Liver (tissue), 10 donors: ENCODE measurements at places on chromosomes 12 and 14. TPM values are rescaled to one million over a fixed set of nuclear protein-coding genes. Genes with fewer than 3 reads are reported as not detected.

The CISTR gene
- polyA plus RNA-seq: not detected

The MYF5 gene
- not detected for polyA plus RNA-seq

The LRTM2 gene
- not detected for polyA plus RNA-seq

The PARPBP gene
- 0.87 TPM for polyA plus RNA-seq

- peaks cover 22% of the 10 kb centered on the region for H3K36me3 ChIP-seq
- H3K27ac ChIP-seq: no peak overlapping the region
- no peaks in the 10 kb centered on the region for H3K27me3 ChIP-seq
- H3K4me3 ChIP-seq: no peak overlapping the region
- no peak for DNase-seq
- peaks cover 9% of the 10 kb centered on the region for H3K4me1 ChIP-seq
These were observed 6.1 kb downstream of the METTL3 start for GRCh38 chr14:21505012-21505553.

GRCh38 chr14:92754966-92755365 is 6.5 kb upstream of the LGMN start:
- no peaks in the 10 kb centered on the region for H3K27me3 ChIP-seq
- no peak overlapping the region for H3K27ac ChIP-seq
- H3K36me3 ChIP-seq: no peaks in the 10 kb centered on the region
- DNase-seq: no peak
- peaks cover 4% of the 10 kb centered on the region for H3K4me1 ChIP-seq

DNA sequence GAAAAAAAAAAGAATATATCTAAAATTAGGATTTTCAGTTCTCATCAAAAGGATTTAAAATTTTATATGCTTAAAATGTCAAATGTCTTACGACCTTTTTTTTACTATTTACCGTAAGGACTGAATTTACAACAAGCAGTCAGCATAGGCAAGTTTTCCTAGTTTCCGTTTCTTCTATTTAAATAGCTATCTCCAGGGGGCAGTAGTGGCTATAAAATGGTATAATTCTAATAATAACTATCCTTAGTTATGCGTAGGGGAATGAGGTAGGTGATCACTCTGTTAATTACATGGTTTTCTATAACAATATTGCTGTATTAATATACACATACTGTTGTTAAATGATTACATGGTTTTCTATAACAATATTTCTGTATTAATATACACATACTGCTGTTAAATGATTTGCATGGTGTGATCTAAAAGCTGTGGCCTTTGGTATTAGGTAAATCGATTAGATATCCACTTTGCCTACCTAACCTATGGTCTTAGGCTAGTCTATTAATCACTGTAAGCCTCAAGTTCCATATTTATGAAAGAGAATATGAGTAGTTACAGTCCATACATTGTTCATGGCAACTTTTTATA is 217.7 kb upstream of the PDZRN4 start:
- DNase-seq: no peak
- H3K27me3 ChIP-seq: no peaks in the 10 kb centered on the region
- no peaks in the 10 kb centered on the region for H3K4me1 ChIP-seq
- H3K27ac ChIP-seq: no peak overlapping the region
- no peaks in the 10 kb centered on the region for H3K36me3 ChIP-seq

DNA sequence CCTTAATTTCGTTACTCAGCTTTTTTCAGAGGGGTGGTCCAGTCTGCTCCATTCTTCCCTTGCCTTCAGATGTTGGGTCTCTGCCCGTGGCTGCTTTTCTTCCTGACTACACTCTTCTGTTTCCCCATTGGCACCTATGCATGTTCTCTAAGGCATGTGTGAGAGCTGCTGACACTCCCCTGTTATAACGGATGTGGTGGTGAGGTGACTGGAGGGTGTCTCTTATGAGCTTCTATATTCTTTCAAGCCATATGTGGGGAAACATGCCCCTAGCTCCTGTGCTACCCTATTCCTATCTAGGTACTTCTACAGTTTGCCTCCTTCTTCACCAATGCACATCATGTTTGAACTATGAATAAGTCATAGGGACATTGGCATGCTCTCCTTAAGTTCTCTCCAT is 643.2 kb downstream of the RPL10L start:
- no peaks in the 10 kb centered on the region for H3K4me1 ChIP-seq
- no peaks in the 10 kb centered on the region for H3K36me3 ChIP-seq
- H3K4me3 ChIP-seq: no peak overlapping the region
- DNase-seq: no peak
- no peak overlapping the region for H3K27ac ChIP-seq

- no peak overlapping the region for H3K4me3 ChIP-seq
- DNase-seq: no peak
- H3K27me3 ChIP-seq: no peaks in the 10 kb centered on the region
- peaks cover 44% of the 10 kb centered on the region for H3K4me1 ChIP-seq
- H3K27ac ChIP-seq: peak overlapping the region; percentile 95
These were observed 19.1 kb downstream of the SH2B3 start for GRCh38 chr12:111424793-111425251.

GRCh38 chr12:71731439-71732356 is 23.0 kb upstream of the RAB21 start:
- H3K27ac ChIP-seq: no peak overlapping the region
- H3K27me3 ChIP-seq: no peaks in the 10 kb centered on the region
- peaks cover under 1% of the 10 kb centered on the region for H3K4me1 ChIP-seq
- no peak for DNase-seq
- no peak overlapping the region for H3K4me3 ChIP-seq

DNA sequence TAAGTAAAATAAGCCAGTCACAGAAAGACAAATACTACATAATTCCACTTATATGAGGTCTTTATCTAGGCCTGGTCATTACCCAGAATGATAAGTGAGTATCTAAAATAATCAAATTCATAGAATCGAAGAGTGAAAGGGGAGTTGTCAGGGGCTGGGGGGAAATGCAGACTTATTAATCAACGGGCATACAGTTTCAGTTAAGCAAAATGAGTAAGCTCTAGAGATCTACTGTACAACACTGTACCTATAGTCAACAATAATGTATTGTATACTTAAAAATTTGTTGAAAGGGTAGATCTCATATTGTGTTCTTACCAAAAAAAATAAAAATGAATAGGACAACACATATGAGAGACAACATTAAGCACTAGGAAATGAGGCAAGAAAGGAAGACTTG is 13.3 kb downstream of the BTBD7 start:
- H3K36me3 ChIP-seq: no peaks in the 10 kb centered on the region
- DNase-seq: no peak
- H3K4me3 ChIP-seq: no peak overlapping the region
- H3K27ac ChIP-seq: no peak overlapping the region
- peaks cover 5% of the 10 kb centered on the region for H3K4me1 ChIP-seq
- H3K27me3 ChIP-seq: no peaks in the 10 kb centered on the region

DNA sequence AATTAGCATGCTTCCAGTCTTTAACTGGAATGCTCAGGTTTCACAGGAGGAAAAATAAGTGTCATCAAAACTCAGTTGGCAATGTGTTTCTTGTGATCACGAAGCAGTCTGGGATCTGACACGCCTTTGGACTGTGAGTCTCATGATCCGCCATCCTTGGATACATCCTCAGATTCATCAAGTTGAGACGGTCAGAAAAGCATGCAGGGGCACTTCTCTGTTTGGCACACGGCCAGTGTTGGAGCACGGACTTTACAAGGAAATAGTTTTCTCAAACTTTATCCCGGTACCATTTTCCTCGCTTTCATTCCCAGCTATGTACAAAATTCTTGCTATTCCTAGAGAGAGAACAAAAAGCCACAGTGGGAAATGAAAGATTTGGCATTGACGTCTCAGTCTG is 88.4 kb upstream of the PARP11 start:
- no peaks in the 10 kb centered on the region for H3K27me3 ChIP-seq
- peaks cover 30% of the 10 kb centered on the region for H3K4me1 ChIP-seq
- H3K27ac ChIP-seq: no peak overlapping the region
- no peaks in the 10 kb centered on the region for H3K36me3 ChIP-seq

DNA sequence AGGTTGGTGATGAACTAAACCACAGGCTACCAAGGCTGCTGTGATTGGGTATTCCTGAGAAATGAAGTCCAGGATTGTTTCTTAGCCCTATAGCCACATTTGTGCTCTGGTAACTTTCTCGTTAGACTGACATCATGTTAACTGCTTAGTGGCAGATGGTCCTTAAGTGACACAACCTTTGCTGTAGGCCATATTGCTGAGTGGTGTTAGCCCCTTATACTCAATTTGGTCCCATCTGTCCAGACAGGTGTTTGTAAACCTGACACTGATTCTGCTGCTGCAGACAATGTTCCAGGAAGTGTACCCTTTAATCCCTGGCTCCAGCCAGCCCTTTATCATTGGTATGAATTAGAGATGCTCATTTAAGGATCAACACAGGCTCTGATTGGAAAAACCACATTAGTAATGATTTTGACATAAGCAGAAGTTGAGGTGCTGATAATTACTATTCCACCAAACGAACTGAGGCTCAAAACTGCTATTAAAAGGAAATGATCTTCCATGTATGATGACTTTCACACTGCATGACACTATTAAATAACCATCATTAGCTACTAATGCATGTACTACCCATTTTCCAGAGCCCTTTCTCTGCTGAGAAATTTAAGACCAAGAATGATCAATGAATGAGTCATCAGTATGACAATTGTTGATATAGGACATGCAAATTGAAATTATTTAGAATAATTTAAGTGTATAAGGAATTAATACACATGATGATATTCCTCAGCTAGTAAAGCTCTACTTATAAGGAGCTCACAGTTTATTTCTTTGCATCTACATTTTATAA is 3.6 kb upstream of the SSTR1 start:
- no peaks in the 10 kb centered on the region for H3K36me3 ChIP-seq
- H3K4me1 ChIP-seq: no peaks in the 10 kb centered on the region
- H3K27me3 ChIP-seq: no peaks in the 10 kb centered on the region
- no peak for DNase-seq
- no peak overlapping the region for H3K4me3 ChIP-seq

DNA sequence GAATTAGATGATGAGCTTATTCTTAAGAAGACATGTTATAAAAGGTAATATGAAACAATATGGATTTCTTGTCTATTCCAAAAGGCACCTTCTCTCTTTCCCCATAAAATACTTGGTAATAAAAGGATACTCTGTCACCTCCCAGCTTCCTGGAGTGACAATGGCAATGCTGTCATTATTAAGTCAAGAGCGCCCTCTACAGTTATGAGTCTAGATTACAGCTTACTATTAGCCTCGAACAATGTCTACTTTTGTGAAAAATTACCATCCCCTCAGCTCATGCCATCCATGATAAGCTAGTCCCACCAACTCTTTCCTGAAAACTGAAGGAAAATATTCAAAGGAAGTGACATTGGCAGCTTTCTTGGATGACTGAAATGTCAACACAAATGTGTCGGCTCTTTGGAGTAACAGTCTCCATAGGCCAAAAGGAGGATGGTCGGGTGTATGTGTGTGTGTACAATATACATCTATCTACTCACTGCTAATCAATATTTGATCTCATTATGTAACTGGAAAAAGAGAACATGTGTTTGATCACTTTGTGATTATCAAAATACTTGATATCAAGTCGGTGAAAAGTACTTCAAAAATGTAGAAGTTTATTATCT is 48.7 kb upstream of the CDKN3 start:
- no peaks in the 10 kb centered on the region for H3K27me3 ChIP-seq
- no peaks in the 10 kb centered on the region for H3K36me3 ChIP-seq
- no peak for DNase-seq
- H3K27ac ChIP-seq: no peak overlapping the region
- H3K4me1 ChIP-seq: no peaks in the 10 kb centered on the region

DNA sequence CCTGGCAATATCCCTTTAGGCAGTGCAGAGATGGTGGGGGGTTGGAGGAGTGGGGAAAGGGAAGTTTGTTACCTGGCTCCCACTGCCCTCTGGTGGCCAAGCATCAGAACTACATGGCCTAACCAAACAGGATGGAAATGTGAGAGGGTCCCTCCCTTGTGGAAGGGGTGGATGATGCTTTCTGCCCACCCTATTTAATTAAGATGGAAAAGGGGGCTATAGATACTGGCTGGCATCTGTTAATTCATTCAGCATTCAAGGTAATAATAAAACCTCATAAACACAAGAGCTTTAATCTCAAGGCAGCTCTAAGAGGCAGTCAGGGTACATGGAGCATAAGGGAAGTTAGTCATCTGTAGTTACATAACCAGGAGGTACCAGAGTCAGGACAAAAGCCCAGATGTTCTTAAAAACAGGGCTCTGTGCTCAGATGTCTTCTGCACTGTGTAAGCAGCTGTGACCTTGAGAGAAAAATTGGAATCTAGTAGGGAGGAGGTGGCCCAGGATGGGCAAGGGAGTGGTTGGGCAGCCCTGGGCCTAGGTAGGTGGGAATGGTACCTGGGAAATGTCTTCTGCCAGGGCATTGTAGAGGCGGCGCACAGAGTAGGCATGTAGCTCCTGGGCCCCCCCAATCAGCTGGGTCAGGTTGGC is 4.6 kb downstream of the AP1G2 start:
- H3K27ac ChIP-seq: no peak overlapping the region
- DNase-seq: peak; percentile 57
- H3K27me3 ChIP-seq: no peaks in the 10 kb centered on the region
- H3K36me3 ChIP-seq: peaks cover 4% of the 10 kb centered on the region
- H3K4me1 ChIP-seq: peaks cover 29% of the 10 kb centered on the region

DNA sequence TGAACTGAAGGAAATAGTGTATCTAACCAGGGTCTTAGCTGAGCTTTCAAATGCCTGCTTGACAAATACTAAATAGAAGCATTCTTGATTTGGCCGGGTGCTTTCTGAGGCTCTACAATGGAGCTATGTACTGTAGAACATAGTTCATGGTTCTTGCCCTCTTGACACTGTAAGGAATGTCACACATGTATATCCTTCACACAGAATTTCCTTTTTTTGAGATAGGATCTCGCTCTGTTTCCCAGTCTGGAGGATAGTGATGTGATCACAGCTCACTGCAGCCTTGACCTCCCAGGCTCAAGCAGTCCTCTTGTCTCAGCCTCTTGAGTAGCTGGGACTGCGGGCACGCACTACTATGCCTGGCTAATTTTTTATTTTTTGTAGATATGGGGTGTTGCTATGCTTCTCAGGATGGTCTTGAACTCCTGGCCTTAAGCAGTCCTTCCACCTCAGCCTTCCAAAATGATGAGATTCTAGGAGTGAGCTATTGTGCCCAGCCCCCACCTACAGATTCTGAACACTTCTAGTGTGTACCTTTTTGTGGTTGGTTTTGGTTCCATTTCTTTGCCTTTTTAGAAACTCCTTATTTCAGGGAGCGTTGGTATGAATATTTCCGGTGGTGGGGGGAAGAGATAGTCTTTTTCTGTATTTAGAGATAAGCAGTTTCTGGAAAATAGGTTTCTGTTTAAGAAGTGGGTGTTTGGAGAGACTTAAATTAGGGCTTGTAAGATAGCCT is 4.2 kb downstream of the MLXIP start:
- DNase-seq: no peak
- no peak overlapping the region for H3K27ac ChIP-seq
- H3K36me3 ChIP-seq: peaks cover 3% of the 10 kb centered on the region
- H3K27me3 ChIP-seq: no peaks in the 10 kb centered on the region
- H3K4me3 ChIP-seq: no peak overlapping the region

- H3K27me3 ChIP-seq: no peaks in the 10 kb centered on the region
- H3K36me3 ChIP-seq: no peaks in the 10 kb centered on the region
- H3K4me1 ChIP-seq: no peaks in the 10 kb centered on the region
- DNase-seq: no peak
- no peak overlapping the region for H3K27ac ChIP-seq
- no peak overlapping the region for H3K4me3 ChIP-seq
These were observed 12.6 kb downstream of the RCOR1 start for GRCh38 chr14:102605029-102605428.
